ENCODE measurements at places on chromosomes 7 and 10.

- DNase-seq: no peak
Observed at GRCh38 chr7:35691366-35691765, 3.6 kb downstream of the HERPUD2 start.

DNA sequence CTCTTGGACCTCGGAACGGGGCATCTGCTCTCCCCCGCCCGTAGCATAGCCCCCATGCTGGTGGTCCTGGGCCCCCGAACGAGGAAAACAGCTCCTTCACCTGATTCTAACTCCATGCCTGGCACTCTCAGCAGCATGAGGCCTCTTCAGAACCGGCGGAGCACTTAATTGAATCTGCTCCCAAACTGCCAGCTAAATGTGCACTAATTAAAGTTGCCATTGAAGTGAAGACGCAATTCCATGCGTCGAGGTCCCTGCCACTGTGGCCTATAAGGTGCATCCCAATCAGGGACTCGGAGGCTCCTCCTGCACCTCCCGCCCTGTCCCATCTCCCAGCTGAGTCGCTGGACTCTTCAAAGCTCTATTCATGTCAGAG lies 41.3 kb upstream of the ADGRA1 start:
- DNase-seq: no peak

GRCh38 chr7:131225619-131226513 lies 101.8 kb upstream of the MKLN1 start:
- peak; percentile 29 for DNase-seq

GRCh38 chr7:152674860-152675758 lies 832 bp downstream of the XRCC2 start:
- DNase-seq: peak; percentile 38

- no peak for DNase-seq
Observed at GRCh38 chr7:139116999-139117398, 7.5 kb upstream of the ZC3HAV1 start.

DNA sequence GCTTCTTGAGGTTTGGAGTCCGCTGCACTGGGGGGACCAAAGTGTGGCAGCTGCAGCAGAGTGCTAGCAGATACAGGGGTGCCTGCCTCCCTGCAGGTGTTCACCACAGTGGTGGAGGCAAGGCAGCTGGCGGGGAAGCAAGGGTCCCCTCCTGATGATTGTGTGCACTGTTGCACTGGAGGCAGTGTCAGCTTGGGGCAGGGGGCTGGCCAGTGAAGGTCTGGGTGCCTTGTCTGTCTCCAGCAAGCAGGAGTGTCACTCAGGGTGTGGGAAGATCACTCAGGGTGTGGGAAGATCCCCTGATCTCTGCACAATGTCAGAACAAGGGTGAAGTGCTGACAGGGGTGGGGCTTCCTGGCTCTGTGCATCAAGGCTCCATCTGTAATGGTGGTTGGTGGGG lies 36.3 kb upstream of the PPP1R3A start:
- DNase-seq: no peak

DNA sequence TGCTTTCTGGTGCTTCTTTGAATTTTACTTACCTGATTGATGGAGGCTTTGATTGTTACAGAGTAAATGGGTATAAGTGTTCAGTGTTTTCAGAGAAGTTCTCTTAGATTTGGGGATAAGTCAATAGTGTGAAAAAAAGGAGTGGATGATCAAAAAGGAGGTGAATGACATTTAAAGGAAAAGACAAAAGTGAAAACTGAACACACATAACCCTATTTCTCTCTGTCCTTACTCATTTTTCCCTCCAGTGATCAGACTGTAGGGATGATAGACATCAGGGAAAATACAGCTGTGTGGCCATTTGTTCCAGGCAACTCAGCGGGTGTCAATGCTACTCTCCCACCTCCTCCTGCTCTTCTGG lies 278 bp downstream of the CPA2 start:
- DNase-seq: no peak

GRCh38 chr7:12244129-12244528 lies 33.0 kb downstream of the TMEM106B start:
- peak; percentile 29 for DNase-seq

GRCh38 chr10:44569193-44570091 lies 184.5 kb upstream of the CXCL12 start:
- no peak for DNase-seq

- no peak for DNase-seq
Observed at GRCh38 chr10:21514129-21514817, 11.2 kb downstream of the SKIDA1 start.

DNA sequence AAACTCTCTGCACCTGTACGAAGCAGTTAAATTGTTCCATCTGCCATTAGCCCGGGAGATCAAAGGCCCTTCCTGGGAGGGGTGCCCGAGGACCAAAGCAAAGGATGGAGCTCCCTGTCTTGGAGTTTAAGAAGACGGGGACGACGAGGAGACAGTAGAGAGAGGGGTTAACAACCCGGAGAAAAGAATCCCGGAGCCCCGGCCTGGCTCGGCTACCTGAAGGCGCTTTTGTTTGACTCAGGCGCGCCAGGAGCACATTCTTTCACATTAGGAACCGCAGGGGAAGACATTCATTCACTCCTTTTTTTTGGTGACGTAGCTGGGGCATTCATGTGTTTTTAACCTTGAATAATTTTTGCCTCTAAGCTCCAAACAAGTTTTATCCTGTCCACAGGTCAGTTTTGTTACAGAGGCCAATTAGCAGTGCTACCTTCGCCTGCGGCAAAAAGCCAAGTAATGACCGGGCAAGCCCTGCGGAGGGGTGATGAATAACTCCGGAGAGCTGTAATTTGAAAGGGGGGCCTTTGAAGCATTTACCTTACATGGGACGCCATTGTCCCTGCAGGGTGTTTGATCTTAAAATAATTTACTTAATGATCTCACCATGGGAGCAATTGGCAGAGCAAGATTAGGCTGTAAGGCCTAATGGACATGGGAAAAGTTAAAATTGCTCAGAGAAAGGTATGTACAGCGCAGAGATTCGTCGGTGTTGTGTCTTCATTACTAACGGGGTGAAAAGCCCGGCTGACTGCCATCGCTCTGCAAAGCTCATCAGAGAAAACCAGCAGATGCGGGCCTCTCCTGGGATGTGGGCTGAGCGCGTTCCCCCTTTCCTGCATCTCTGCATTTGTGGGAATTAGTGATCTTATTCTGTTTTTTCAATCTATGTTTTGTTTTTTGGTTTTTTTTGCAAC lies 258.0 kb upstream of the SP4 start:
- DNase-seq: no peak

DNA sequence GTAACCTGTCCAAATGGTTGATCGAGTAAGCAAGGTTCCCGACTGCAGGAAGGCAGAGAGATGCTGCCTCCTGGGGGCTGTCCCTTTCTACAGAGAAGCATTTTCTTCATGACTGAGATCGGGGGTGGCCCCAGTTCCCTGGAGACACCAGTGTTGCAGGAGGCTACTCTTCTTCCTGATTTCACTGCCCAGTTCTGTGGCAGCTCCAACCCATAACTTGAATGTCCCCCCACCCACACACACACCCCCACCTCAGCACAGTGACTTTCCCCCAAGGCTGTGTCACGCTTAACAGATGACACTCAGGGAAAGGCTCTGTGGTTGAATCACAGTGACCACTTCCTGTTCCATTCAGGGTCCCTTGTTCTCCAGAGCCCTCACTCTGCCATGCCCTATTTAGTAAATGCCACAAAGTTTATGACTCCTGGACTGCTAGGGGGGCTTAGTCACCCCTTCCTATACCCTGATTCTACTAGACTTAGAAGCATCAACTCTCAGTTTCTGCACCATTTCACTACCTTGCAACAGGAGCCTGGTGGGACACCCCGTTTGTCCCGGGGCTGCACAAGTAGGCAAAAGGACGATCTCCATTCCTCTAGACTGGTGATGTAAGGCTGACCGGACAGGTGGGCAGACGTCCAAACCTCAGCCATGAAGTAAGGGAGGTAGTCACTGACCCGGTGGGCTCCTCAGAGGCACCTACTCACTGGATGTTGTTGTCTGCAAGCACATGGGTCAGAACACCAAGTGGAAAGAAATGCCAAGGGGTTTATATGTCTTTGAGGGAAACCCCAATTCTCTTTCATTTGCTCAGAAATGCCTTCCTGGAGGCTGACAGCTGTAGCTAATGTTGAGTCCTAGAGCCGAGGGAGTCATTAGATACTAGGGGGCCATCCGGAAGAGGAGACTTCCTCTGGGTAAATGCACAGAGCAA lies 31.3 kb upstream of the SMC3 start:
- peak; percentile 96 for DNase-seq

DNA sequence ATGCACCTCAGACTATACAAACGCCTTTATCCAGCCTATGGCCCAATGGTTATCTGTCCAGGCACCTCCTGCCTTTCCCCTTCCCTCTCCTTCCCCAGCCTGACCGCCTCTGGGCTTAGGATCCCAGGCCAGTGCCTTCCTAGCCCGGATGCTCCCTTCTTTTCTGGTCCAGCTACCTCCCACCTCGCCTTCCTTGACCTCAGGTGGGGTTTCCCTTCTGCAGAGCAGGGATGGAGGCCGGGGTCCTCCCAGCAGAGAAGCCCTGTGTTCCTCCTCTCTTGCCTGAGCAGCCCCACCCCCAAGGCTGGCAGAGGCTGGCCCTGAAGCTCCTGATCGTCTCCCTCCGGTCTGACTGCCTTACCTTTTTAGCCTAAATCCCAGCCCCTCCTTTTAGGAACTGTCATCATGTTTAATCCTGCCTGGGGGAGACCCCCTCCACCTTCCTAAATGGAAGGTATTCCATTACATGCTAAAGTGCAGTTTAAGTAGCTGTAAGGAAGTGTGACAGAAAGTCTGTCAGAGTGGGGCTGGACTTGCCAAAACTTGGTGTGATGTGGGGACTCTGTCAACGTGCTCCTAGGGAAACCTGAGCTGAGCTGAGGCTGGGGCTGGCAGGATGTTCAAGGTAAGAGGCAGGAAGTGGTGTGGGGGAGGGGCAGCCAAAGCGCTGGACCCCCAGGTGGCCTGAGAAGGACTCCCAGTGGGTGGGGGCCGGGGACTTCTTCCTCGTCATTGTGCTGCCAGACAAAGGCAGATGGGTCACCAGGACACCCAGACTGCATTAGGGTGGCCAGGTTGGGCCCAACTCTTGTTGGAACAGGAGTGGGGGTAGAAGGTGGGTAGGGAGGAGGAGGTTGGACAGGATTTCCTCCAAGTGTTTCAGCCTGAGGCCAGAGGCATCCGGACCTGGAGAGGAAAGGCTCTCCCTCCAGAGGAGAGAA lies 39.5 kb downstream of the LBX1 start:
- DNase-seq: no peak

DNA sequence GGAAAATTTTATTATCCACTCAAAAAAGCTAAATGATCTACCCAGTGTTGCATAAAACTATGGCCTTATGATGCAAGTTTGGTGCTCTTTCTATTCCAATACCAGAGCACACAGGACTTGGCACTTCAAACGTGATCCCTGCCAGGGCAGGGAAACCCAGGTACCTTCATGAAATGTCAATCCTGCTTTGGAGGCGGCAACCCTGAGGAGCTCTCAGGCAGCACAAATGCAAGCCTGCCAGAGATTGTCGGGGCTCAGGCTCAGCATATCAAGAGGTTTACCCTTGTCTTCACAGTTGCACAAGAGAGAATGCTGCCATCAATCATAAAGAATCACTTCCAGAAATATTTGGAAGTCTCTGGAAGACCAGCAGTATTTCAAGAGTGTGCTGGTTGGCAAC lies 151.5 kb downstream of the GLI3 start:
- no peak for DNase-seq

- no peak for DNase-seq
Observed at GRCh38 chr7:55438757-55439525, 73.8 kb downstream of the LANCL2 start.

GRCh38 chr10:82757901-82758300 lies 882.9 kb downstream of the NRG3 start:
- DNase-seq: no peak

GRCh38 chr10:344582-345200 lies 209.4 kb downstream of the ZMYND11 start:
- no peak for DNase-seq

- DNase-seq: no peak
Observed at GRCh38 chr7:157896774-157897555, 560.2 kb downstream of the DNAJB6 start.

DNA sequence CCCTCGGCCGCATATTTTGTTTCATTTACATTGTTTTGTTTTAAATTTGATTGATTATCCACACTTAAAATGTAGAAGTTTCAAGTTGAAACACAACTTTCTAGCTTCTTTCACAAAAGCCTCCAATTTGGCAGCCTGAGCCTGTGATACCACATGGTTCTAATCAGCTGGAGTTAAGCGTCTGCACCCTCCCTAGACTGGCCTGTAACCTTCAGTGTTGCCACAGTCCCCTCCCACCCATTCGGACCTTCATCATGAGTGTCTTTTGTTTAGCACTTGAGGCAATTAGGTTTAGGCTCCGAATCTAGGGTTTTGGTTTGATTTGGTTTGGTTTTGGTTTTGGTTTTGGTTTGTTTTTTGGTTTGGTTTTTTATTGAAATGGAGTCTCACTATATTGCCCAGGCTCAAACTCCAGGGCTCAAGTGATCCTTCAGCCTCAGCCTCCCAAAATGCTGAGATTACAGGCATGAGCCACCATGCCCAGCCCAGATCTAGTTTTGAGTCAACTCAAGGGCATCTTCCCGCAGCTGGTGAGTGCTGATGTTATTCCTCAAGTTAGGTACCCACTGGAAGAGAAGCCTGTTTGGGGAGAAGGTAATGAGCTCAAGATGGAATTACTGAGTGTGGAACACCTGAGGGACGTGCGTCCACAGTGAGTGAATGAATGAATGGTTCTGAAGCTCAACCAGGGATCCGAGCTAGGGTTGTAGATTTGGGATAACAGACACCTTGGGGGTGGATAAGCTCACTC lies 201.4 kb downstream of the HECW1 start:
- no peak for DNase-seq

DNA sequence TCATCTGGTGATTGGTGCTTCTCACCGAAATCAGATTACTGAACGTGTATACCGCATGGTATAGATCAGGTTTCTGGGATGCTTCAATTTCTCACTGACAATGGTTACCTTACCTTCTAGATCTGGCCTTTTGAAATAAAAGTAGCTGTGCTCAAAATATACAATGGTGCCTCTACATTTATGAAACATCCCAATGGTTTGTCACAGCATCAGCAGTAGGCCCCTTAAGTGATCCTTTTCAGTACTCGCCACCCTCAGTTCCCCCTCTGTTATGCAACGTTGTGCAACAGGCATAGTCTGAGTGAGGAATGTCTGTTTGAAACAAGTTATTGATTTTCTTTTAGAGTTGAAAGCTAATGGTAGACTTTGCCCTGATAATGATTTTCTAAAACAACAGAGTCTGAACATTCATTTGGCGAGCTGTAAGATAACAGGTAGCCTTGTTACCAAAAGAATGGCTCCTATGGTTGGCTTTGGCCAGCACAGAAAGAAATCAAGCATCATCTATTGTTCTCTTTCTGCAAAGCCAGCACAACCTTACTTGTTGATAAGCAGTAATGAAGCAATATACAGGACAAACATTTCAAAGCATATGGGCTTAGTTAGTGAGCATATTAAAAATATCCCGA lies 693.9 kb downstream of the PARD3 start:
- DNase-seq: no peak

DNA sequence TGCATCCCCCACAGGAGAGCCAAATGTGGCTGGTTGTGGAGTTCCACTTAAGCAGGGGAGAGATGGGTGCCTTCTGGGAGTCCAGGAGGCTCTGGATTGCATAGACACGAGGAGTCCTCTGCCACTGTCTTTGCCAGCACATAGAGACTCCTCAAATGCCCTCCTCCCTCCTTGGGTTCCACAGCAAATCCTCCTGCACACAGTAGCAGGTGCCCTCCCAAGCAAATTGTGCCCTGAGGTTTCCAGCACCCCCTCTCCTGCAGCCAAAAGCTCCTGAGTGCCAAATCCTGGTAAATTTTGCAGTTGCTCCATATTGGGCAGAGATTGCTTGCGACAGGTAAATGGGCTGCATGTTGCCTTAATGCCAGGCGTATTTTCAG lies 5.8 kb downstream of the EVX1 start:
- no peak for DNase-seq

- no peak for DNase-seq
Observed at GRCh38 chr7:63205136-63205535, 793.5 kb upstream of the ZNF722 start.

Measured in HT1080 (cell line).